HT1080 (cell line): ENCODE measurements at places on chromosomes 3 and 15. TPM values are rescaled to one million over a fixed set of nuclear protein-coding genes. Genes with fewer than 3 reads are reported as not detected.

GRCh38 chr15:100468285-100468684 is 60.5 kb downstream of the CERS3 start:
- DNase-seq: peak; percentile 4

IMPG2 gene
- 0.03 TPM in 1 of 2 replicates, not detected in the other for total RNA-seq

TMC3 gene
- total RNA-seq: not detected in 2 replicates

DNA sequence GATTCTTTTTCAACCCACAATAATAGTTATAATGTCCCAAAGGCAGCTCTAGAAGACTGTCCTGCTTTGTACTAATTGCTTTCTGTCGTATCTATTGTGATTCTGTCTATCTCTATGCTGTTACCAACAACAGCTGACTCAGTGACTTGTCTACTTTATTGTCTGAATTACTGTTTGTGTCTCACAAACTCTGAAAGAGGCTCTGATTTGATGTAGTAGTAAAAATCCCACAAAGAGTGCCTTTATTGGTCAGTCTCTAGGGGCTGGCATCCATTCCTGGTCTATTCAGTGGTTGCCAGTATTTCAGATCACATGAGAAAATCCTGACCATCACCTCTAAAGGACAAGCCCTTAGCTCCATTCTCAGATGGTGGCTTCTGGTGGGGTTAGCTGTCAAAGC is 254.2 kb downstream of the NSUN3 start:
- DNase-seq: no peak

DNA sequence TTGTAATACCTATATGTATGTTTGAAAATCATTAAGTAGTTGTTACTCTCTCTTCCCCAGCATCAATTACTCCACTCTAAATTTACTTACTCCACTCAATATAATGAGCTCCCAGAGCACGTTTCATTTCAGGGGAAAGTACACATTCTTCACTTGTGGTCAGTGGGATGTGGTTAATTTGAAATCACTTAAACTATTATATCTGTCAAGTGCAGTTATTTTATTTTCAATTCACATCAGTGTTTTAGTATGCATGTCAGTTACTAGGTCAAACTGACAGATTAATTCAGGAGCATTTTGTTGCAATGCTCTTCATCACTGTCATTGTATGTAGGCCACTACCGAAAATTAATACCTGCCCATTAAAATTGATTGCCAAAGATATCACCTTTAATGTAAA is 376.1 kb downstream of the ZIC4 start:
- DNase-seq: no peak

SEMA6D gene
- total RNA-seq: 0.07 and 0.35 TPM in 2 replicates

DNA sequence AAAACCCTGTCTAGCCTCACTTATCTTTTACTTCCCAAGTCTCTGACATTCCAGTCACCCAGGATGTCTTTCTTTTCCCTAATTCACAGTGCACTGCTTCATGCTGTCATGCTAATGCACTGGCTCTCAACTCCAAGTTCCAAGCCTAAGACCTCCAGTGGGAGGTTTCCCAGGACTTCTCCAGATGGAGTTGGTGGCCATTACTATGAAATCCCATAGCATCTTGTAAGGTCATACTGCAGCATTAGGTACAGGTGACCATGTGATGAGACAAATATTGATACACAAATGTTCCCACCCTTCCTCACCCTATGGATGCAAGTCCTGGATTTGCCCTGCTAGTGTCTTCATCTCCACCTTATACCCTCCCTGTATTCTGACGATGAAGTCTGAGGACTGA is 138.6 kb upstream of the PRICKLE2 start:
- DNase-seq: no peak

DNA sequence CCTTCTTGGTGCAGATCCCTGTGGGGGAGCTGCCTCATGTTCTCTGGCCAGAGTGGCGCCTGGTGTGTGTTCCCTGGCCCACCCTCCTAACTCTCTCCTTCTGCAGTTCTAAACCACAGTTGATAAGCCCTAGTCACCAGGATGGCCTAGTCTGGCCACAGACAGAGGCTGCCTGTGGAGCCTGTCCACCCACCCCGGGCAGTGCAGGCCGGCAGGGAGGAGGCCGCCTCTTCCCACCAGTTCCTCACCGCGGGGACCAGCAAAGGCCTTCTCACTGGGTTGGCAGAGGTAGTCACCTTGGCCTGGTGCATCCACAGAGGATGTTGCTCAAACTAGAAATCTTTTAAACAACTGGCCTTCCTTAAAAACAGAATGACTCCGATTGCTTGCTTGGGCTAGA is 276.4 kb upstream of the TTC14 start:
- no peak for DNase-seq
